Activated CD4-positive, alpha-beta T cell treated with anti-CD3 and anti-CD28 coated beads for 36 hours (primary cell): ENCODE measurements at places on chromosomes 2 and 18.
A peak's percentile ranks its signal among the peaks of the same experiment; 100 is the strongest.

DNA sequence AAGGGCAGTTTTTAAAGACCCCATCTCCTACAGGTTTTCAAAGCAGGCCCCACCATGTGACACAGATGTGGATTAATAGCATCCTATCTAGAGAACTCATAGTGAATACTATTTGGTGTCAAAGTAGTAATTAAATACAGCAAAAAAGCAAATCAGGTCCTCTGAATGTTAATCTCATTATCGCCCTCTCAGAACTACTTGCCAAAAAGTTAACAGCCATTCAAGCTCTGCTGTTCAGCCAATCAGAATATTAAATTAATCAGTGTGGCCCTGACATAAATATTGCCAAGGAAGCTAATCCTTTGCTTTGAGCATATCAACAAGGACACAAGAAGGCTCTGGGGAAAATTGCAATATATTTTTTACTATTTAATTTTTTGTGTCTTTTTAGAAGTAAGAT is 428.9 kb upstream of the SOX11 start:
- DNase-seq, result no peak

DNA sequence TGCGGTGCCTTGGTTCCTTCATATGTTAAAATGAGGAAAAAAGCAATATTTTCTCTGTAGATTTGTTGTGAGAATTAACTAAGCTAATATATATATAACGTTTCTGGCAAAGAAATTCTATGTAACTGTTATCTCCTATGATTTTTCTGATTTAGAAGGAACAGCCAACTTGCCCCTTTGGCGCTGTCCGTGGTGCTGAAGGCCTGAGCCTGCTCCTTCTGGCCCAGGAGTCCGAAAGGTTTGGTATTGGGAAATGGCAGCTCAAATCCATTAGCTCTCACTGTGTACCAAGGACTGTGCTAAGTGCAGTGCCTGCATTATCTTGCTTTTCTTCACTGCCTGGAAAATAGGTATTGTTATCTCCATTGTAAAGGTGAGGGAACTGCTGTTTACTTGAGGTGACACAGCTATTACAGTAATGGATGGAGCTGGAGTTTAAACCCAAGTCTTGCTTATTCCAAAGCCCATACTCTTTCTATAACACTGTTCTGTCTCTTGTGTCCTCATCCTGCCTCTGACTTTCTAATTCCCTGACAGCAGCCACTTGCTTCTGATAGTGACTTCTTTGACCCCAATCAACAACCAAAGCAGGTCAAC is 52.2 kb downstream of the C1QL2 start:
- peak; percentile 66 for DNase-seq

GRCh38 chr2:162919111-162919510 is 80.5 kb upstream of the KCNH7 start:
- DNase-seq, result no peak

DNA sequence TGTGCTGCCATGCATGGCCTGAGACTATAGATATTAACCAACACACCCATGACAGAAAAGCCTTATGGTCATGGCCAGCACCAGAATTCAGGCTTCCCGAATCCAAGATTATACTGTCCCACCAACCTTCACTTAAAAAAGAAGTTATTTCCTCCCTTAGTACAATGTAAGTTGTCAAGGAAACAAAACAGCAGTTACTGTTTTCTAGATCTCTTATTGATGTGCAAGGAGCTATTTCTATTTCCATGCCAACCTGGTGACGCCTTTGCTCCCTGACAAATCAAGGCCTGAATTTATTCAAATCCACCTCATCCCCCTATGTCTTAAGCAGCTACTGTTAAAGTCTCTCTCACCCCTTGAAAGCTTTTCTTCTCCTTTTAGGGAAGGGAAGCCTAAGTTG is 249.3 kb downstream of the ZNF521 start:
- DNase-seq, result no peak

DNA sequence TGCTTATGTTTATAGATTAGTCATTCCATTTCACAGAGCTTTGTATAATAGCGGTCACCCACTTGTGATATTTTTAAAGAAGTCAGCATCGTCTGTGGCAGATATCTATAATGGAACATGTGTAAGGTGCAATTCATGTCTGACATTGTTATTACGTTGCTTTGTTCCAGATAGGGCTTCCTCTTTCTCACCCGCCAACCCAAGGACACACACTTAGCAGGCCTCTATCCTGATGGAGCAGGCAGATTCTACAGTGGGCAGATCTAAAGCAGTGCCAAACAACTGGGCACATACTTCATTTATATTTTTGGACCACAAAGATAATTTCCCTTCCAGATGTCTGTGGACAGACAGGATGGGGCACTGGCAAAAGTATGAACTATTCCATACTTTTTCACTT is 573.1 kb downstream of the TDRD15 start:
- DNase-seq, result no peak

- DNase-seq, result no peak
Measured at GRCh38 chr2:204228169-204228886, 291.8 kb downstream of the ICOS start.

- no peak for DNase-seq
Measured at GRCh38 chr2:218128781-218129457, 3.1 kb downstream of the CXCR2 start.

DNA sequence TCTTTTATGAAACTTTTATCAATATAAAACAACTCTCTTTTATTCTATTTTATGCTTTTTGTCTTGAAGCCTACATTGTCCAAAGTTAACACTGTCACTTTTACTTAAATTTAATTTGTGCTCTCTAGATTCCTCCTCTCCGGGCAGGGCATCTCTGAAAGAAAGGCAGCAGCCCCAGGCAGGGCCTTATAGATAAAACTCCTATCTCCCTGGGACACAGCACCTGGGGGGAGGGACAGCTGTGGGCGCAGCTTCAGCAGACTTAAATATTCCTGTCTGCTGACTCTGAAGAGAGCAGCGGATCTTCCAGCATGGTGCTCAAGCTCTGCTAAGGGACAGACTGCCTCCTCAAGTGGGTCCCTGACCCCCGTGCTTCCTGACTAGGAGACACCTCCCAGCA is 447.7 kb upstream of the FANCL start:
- DNase-seq, result no peak

- no peak for DNase-seq
Measured at GRCh38 chr2:72117718-72118117, 29.9 kb downstream of the CYP26B1 start.

DNA sequence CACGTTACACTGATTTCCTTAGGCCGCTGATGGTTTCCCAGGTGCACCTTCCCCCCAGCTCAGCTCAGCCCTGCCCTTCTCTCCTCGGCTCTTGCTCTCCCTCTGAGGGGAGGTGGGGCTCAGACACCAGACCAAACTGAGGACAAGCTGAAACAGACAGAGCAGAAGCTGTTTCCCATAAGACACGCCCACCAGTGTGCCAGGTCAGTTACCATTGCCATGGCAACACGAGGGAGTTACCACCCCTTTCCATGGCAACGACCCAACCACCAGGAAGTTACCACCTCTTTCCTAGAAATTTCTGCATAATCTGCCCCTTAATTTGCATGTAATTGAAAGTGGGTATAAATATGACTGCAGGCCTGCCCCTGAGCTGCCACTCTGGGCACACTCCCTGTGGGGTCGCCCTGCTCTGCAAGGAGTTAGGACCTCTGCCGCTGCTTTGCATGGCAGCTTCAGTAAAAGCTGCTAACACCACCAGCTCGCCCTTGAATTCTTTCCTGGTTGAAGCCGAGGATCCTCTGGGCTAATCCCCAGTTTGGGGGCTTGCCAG is 120.9 kb upstream of the SMIM21 start:
- peak; percentile 17 for DNase-seq

DNA sequence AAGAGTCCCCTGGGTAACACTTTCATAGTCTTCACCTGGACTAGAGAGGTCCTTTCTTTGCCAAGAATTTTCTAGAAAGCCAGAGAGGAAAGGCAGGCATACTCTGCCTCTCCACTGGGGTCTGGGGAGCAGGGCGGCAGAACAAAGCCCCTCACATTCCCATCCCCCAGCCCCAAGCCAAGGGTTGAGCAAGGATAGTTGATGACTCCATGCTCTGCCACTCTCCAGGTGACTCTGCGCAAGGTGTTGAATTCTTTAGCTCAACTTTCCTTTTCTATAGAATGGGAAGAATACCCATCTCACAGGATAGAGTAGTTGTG is 2.9 kb upstream of the GDF7 start:
- DNase-seq, result no peak

- DNase-seq, result no peak
Measured at GRCh38 chr2:160425434-160426151, 68.0 kb downstream of the RBMS1 start.

DNA sequence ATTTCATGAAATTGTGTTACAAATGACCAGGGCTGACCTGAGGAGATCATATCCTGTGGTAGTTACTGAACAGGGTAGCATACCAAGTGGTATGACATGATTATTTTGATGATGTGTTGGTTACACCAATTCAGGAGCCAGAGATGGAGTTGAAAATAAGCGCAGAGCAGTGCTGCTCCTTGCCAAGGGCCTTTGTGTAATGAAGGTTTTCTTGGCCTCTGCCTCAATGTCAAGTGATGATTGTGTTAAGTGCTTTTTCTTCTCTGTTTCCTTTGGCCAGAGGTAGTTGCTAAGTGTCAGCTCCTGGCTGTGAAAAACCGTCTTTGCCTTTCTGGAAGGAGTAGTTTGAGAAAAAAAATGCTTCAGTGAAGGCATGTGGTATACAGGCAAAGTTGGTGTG is 131.2 kb downstream of the CERS6 start:
- DNase-seq, result no peak

DNA sequence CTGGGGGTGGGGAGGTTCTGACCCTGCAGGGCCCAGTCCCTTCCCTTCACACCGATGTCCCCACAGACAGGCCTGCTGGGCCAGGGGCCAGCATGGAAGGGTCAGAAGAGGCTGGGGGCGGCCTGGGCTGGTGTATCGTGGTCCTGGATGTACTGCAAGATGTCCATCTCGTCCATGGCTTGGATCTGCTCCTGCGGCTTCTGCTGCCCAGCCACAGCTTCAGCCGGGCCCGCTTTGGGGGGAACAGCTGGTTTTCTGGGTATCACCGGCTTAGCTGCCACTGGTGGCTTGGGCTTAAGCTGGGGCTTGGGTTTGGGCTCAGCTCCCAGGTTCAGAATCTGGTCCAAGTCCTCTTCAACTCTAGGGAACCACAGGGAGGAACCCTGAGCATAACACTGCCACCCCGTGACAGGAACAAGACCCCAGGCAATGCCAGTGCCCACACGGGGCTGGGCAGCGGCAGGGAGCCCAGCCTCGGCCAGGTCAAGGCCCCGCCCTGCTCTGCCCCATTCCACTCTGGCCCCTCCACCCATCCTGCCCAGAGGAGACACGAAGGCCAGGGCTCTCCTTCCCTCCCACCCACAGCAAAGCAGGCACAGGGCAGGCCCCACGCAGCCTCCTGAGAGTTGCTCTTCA is 31.9 kb downstream of the HS1BP3 start:
- peak; percentile 3 for DNase-seq

- no peak for DNase-seq
Measured at GRCh38 chr2:215879977-215880940, 133.1 kb downstream of the MREG start.

DNA sequence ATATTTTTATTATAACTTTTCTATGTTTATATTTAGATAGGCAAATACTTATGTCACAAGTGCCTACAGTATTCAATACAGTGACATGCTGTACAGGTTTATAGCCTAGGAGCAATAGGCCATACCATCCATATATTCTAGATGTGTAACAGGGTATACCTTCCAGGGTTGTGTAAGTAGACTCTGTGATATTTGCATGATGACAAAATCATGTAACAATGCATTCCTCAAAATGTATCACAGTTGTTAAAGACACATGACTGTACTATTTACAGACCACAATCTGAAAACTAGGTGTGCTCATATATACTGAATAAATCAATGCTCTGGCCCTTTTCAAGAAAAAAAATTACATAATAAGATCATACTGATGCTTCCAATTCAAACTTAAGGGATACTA is 433.2 kb upstream of the RGPD4 start:
- DNase-seq, result no peak

- DNase-seq, result no peak
Measured at GRCh38 chr2:38148501-38148900, 72.5 kb upstream of the CYP1B1 start.

GRCh38 chr18:79323471-79323870 is 72.3 kb upstream of the NFATC1 start:
- no peak for DNase-seq

DNA sequence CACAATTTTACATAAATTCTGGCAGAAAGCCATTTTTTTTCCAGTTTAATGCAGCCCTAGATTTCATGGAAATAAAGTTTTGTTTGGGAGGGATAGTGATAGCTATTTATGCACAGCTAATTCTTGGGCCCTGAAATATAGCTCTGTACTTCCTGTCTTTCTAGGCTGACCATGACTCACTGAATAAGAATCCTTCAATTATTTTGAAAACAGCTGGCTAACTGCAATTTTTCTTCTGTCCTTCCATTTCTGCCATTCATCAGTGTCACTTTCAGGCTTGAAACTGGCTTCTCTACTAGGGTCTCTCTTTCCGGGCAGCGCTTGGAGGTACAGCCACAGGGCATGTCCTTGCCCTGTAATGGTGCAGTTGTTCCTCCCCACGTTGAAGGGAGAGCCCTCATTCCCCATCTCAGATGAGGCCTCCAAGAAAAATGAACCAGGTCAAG is 97.1 kb upstream of the TMEM178A start:
- DNase-seq, result no peak

DNA sequence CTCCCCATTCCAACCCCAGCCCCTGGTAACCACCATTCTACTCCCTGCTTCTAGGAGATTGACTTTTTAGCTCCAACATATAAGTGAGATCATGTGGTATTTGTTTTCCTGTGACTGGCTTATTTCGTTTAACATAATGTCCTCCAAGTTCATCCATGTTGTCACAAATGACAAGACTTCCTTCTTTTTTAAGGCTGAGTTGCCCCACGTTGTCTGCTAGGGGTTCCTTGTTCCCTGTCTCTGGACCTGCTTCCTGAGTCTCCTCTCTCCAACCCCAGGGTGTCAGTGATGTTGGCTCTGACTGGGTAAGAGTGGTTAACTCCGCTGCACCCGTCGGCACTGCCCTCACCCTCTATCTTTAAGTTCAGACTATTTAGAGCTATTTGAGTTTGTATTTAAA is 175.2 kb downstream of the SH3RF3 start:
- no peak for DNase-seq

DNA sequence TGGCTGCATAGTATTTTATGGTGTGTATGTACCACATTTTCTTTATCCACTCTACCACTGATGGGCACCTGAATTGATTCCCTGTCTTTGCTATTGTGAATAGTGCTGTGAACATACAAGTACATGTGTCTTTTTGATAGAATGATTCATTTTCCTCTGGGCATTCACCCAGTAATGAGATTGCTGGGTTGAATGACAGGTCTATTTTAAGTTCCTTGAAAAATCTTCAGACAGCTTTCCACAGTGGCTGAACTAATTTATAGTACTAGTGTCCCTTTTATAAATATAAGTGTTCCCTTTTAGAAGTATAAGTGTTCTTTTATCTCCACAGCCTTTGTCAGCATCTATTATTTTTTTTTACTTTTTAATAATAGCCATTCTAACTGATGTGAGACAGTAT is 303.9 kb upstream of the EPHA4 start:
- no peak for DNase-seq
